Stimulated activated memory B cell treated with anti-CD40 and anti-IgM and Interleukin-4, amounts not matched to agents 10 μg/mL and 1 μg/mL and 100 μg/mL, for 72 hours (primary cell): ENCODE measurements at places on chromosomes 4 and X.

GRCh38 chr4:137253949-137254348 is 278.3 kb downstream of the PCDH18 start:
- no peak for ATAC-seq

GRCh38 chr4:118014831-118015230 is 19.5 kb upstream of the NDST3 start:
- ATAC-seq = no peak

DNA sequence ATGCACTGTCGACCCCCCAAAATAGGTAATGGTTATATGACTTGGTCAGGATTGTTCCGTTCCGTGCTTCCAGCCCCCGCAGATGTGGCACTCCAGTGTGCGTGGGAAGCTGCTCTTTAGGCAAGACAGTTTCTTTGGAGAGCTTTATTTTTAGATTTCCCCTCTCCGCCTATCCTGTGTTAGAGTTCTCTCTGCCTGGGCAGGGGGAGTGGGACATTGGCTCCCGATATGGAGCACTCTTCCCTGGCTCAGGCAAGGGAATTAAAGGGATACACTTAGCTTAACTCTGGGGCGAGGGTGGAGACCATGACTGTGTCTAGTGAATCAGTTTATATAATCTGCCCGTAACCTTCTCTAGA is 36.0 kb downstream of the DLG3 start:
- no peak for ATAC-seq

DNA sequence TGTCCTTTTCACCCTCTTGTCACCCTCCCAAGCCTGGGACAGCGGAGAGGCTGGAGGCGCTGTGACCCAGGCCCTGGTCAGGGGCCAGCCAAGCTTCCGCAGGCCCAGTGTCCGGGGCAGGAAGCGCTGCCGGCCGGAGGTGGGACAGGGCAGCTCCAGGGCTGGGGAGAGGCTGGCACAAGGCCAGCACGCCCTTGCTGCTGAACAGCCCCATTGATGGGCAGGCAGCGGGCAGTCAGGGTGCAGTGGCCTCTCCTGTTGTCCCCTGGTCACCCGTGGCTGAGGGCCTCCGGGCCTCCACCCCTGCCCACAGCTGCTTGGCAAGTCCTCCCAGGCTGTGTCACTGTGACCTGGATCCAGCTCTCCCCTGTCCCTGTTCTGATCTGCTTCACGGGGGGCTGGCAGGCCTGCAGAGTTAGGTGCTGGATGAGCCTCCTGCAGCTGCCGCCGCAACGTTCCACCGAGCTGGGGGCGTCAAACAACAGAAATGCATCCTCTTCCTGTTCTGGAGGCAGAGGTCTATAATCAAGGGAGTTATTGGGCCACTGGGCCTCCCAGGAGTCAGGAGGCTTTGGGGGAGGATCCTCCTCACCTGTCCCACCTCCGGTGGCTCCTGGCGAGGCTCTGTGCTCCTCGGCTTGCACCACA is 107.9 kb downstream of the PSAPL1 start:
- no peak for ATAC-seq

GRCh38 chr4:2078584-2078983 is 19.5 kb downstream of the NAT8L start:
- no peak for ATAC-seq

DNA sequence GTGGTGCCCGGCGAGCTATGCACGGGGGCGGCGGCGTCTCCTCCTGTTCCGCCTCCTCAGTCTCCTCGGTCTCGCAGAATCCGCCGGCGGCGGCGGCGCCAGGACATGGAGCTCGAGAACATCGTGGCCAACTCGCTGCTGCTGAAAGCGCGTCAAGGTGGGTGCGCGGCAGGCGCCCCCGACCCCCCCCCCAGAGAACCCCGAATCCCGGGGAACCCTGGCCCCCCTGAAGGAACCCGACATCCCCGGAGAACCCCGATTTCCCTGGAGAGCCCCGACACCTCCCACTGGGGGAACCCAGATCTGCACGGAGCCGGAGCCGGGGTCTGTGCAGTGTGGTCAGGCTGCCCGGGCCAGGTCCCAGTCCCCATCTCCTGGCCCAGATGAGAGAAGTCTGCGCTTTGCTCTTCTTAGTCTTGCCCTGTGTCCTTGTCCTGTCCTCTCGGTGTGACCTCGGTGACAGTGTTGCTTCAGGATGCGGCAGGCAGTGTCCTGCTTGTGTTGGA is 648 bp downstream of the GRK4 start:
- peak; percentile 61 for ATAC-seq

GRCh38 chrX:130578906-130579305 is 177.1 kb downstream of the RBMX2 start:
- ATAC-seq = no peak

DNA sequence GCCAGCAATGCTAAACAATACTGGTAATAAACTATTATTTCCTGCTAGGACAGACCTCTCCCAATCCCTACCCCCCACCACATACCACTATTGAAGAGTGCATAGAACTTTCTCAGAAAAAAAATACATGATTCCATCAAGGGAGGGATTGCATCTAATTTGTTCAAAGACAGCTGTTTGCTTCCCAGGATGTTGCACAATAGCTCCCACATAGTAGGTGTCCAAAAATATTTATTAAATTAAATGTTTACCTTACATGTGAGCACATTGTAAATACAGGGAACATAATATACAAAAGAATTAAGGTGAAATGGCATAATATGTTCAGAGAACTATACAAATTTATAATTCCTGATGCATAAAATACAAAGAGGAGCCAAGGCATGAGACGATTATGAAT is 1111.8 kb upstream of the LCORL start:
- ATAC-seq = no peak

GRCh38 chr4:38184404-38184803 is 224.2 kb downstream of the PTTG2 start:
- no peak for ATAC-seq

DNA sequence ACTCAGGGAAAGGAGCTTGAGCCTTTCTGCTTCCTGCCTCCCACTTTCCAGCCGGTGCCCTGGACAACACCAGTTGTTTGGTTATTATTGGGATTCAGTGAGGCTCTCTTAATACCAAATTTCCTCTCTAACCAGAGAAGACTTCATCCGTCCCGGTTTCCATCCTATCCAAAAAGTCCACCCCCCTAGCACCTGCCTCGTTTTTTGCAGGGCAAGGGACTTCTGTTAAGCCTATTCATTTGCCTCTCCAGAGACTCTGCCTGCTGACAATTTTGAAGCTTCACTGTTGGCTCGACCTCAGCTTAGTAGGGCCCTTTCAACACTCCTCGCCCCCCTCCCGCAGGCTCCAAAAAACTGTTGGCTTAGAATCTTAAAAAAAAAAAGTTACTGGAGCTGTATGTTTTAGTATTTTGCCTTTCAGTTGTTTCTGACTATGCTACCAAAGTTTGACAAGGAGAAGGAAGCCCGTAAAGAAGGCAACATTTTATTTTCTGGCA is 779 bp upstream of the PRSS12 start:
- ATAC-seq = no peak

DNA sequence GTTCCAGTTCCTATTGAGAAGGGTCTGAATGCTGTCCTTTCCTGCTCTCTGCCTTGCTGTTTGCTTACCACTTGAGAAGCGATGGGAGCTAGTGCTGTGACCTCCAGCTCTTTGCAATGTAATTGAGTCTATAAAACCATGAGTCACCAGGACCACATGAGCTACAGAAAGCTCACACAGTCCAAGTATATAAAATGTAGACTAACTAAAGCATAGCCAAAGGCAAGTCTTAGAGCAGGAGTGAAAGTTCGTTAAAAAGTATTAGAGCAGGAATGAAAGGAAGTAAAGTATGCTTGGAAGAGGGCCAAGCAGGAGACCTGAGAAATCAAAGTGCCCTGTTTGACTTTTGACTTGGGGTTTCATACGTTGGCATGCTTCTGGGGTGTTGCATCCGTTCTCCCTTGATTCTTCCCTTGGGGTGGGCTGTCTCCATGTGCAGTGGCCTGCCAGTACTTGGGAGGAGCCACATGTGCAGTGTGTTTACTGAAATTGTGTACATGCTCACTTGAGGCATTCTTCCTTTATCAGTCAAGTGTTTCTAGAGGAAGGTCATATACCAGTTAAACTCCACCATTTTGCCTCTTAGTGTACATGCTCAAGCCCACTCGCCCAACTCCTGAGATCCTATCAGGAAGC is 71.3 kb upstream of the KIT start:
- no peak for ATAC-seq

- ATAC-seq = no peak
Measured at GRCh38 chr4:87286970-87287369, 35.7 kb downstream of the HSD17B13 start.

- ATAC-seq = no peak
Measured at GRCh38 chr4:142201041-142201440, 564.7 kb downstream of the IL15 start.

DNA sequence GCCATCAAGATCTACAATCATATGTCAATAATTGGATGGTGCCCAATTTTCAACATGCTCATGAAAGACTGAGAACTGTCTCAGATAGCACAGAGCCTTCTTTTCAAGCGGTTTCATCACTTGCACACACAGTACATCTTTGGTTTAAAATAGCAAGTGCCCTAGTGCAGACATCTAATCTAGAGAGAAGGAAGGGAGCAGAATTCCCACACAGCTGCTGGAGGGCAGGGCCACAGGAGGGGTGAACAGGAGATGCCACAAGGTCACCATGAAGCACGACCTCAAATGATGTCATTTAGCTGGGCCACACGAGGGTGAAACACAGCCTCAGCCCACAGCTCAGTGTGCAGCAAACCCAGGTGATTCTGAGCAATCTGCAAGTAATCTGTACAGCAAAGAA is 24.3 kb downstream of the LEF1 start:
- no peak for ATAC-seq

- ATAC-seq = no peak
Measured at GRCh38 chrX:19303256-19303880, 40.4 kb upstream of the PDHA1 start.

- ATAC-seq = no peak
Measured at GRCh38 chr4:122456231-122457116, at the start of gene IL2. Gene IL2, minus strand, starts transcription at chr4:122456725. Its CDS starts 285 bp downstream, at chr4:122456440.
